ENCODE measurements at places on chromosomes 12 and 14. TPM values are rescaled to one million over a fixed set of nuclear protein-coding genes. Genes with fewer than 3 reads are reported as not detected.
A peak's percentile ranks its signal among the peaks of the same experiment; 100 is the strongest.

- H3K27ac ChIP-seq, result no peak overlapping the region
- no peak for DNase-seq
- H3K36me3 ChIP-seq, result no peaks in the 10 kb centered on the region
These were observed 26.4 kb upstream of the SOS2 start for GRCh38 chr14:50257732-50258131.

GRCh38 chr14:105897725-105898113 is 371.3 kb downstream of the TMEM121 start:
- H3K4me1 ChIP-seq, result no peaks in the 10 kb centered on the region
- H3K27me3 ChIP-seq, result no peaks in the 10 kb centered on the region
- H3K36me3 ChIP-seq, result no peaks in the 10 kb centered on the region
- H3K4me3 ChIP-seq, result peak overlapping the region; percentile 43

GRCh38 chr12:96419576-96420276 is 19.5 kb upstream of the CDK17 start:
- H3K4me3 ChIP-seq, result no peak overlapping the region
- no peaks in the 10 kb centered on the region for H3K27me3 ChIP-seq
- no peaks in the 10 kb centered on the region for H3K36me3 ChIP-seq
- H3K27ac ChIP-seq, result no peak overlapping the region
- peaks cover 15% of the 10 kb centered on the region for H3K4me1 ChIP-seq

DNA sequence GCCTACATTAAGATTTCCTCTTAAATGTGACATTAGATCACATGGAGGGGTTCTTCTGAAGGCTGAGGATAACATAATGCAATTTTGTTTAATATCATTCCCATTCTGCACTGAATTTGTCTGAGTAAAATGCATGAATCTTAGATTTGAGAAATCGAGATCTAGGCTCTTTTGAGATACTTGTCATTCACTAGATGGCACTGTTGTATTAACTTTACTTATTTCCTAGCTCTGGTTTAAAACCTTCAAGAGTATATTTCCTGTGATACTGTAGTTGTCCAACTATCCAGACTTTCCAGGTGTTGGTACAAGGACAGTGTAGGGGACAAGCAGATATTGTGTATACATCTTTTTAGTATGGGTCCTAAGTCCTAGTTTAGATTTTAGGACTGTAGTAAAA is 91.7 kb upstream of the SEL1L start:
- no peaks in the 10 kb centered on the region for H3K36me3 ChIP-seq
- no peaks in the 10 kb centered on the region for H3K27me3 ChIP-seq
- H3K4me1 ChIP-seq, result no peaks in the 10 kb centered on the region
- DNase-seq, result no peak
- no peak overlapping the region for H3K27ac ChIP-seq

- DNase-seq, result no peak
- no peaks in the 10 kb centered on the region for H3K36me3 ChIP-seq
- peaks cover 21% of the 10 kb centered on the region for H3K27me3 ChIP-seq
These were observed 3.5 kb downstream of the WNT10B start for GRCh38 chr12:48967991-48968390.

- no peak overlapping the region for H3K4me3 ChIP-seq
- no peaks in the 10 kb centered on the region for H3K36me3 ChIP-seq
- DNase-seq, result no peak
- H3K27ac ChIP-seq, result no peak overlapping the region
These were observed 28.1 kb upstream of the CD163L1 start for GRCh38 chr12:7472060-7472459.

DNA sequence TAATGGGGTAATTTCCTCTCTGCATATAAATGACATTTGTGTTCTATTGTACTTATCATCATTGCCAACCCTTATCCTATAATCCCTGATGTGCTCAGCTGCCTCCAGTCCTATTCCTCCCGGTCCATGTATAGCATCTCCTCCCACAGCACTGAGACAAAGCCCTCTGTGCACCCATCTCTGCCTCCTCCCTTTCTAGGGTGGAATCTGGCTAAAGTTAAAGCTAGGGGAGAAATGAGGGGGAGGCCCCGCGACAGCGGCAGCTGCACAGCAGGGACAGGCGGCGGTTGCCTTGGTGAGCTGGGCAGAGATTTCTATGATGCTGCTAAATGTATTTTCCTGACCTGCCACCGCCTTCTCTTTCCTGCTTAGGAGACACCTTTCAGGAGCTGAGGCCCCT is 12.8 kb upstream of the ZDHHC22 start:
- H3K27me3 ChIP-seq, result peaks cover 40% of the 10 kb centered on the region
- H3K4me1 ChIP-seq, result no peaks in the 10 kb centered on the region
- no peak for DNase-seq
- H3K36me3 ChIP-seq, result no peaks in the 10 kb centered on the region
- H3K4me3 ChIP-seq, result no peak overlapping the region

Gene NKX2-1
- total RNA-seq, result not detected

DNA sequence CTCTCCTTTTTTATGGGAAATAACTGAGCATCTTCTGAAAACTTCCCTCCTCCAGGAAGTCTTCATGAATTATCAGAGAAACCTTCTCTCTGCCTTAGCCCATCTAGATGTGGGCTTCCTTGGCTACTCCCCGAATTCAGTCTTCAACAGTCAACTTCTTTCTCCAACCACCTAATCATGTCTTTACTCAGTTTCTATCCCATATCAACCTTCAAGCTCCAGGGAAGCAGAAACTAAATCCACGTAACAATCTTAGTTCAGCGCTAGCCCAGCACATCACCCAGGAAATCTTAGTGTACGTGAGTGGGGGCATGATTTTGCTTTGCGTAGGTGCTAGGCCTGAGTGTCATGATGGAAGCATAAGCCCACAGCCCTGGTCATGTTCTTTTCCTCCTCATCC is 12.7 kb upstream of the KRT77 start:
- DNase-seq, result no peak
- H3K36me3 ChIP-seq, result no peaks in the 10 kb centered on the region
- peaks cover 12% of the 10 kb centered on the region for H3K27me3 ChIP-seq
- H3K27ac ChIP-seq, result no peak overlapping the region

Gene POTEM
- 0.17 TPM for total RNA-seq

GRCh38 chr14:29851397-29851796 is 76.2 kb downstream of the PRKD1 start:
- H3K36me3 ChIP-seq, result no peaks in the 10 kb centered on the region
- DNase-seq, result no peak
- peaks cover 5% of the 10 kb centered on the region for H3K4me1 ChIP-seq

GRCh38 chr14:23154964-23155587 is 28.4 kb downstream of the SLC7A8 start:
- no peak overlapping the region for H3K27ac ChIP-seq
- H3K27me3 ChIP-seq, result no peaks in the 10 kb centered on the region
- no peak overlapping the region for H3K4me3 ChIP-seq
- no peak for DNase-seq

Gene ACSS3
- not detected for total RNA-seq

GRCh38 chr12:130495156-130495555 is 157.5 kb downstream of the PIWIL1 start:
- no peak overlapping the region for H3K27ac ChIP-seq
- H3K4me1 ChIP-seq, result no peaks in the 10 kb centered on the region
- H3K27me3 ChIP-seq, result no peaks in the 10 kb centered on the region
- no peak for DNase-seq

Gene C12orf56
- not detected for total RNA-seq

DNA sequence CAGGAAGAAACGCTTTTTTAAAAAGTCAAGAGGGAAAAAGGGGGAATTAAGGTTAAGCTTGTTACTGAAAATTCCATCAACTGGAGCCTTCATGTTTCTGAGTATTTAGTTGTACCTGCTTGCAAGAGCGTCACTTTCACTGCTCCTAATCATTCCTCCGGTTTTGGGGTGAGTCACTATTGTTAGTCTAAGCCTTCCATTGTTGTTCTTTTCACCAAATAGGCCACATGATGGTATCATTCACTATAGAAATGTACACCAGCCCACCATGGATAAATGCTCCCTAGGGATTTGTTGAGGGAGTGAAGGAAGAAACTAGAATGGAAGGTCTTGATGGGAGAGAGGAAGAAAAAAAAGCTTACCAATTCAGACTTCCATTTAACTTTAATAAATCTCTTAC is 3.0 kb downstream of the IL22 start:
- H3K27ac ChIP-seq, result no peak overlapping the region
- H3K36me3 ChIP-seq, result no peaks in the 10 kb centered on the region
- no peak for DNase-seq

GRCh38 chr12:115785548-115785947 is 491.9 kb downstream of the MED13L start:
- no peak overlapping the region for H3K4me3 ChIP-seq
- no peaks in the 10 kb centered on the region for H3K4me1 ChIP-seq
- peaks cover 4% of the 10 kb centered on the region for H3K27me3 ChIP-seq
- DNase-seq, result no peak

DNA sequence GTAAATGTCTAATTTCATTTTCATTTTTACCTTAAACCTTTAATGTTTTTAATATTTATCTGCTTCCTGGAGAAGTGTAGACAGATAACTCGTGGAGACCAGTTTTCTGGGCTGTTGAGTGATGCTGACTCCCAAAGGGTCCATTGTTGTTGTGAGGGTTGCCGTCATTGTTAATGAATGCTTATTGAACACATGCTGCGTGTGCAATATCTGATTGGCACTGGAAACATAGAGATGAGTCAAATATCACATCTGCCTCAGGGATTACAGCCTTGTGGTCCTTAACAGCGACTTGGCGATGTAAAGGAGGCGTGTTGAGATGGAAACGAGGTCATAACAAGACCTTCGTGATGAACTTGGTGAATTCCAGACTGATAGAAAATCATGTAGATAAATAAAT is 85.9 kb downstream of the FBXW8 start:
- H3K4me1 ChIP-seq, result peaks cover 6% of the 10 kb centered on the region
- no peak for DNase-seq
- H3K36me3 ChIP-seq, result peaks cover 21% of the 10 kb centered on the region

- H3K4me3 ChIP-seq, result peak overlapping the region; percentile 80
- H3K4me1 ChIP-seq, result peaks cover 39% of the 10 kb centered on the region
These were observed 48.4 kb downstream of the PPP2R5C start for GRCh38 chr14:101809671-101810514.

DNA sequence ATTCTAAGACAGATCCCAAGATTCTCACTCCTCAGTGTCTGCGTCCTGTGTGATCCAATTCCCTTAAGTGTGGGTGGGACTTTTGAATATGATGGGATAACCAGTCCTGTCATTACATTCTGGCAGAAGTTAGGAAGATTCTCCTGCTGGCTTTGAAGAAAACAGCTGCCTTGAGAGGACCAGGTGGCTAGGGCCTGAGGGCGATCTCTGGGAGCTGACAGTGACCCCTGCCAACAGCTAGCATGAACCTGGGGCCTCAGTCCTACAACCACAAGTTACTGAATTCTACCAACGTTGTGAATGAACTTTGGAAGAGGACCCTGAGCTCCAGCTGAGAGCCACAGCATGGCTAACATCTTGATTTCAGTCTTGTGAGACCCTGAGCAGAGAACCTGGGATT is 44.3 kb upstream of the HMGA2 start:
- no peaks in the 10 kb centered on the region for H3K4me1 ChIP-seq
- H3K27ac ChIP-seq, result no peak overlapping the region
- H3K36me3 ChIP-seq, result no peaks in the 10 kb centered on the region
- H3K27me3 ChIP-seq, result no peaks in the 10 kb centered on the region
- DNase-seq, result no peak
- no peak overlapping the region for H3K4me3 ChIP-seq

GRCh38 chr14:72590577-72590976 is 303.3 kb downstream of the DPF3 start:
- H3K27ac ChIP-seq, result peak overlapping the region; percentile 40
- peaks cover 45% of the 10 kb centered on the region for H3K4me1 ChIP-seq
- H3K4me3 ChIP-seq, result no peak overlapping the region
- H3K36me3 ChIP-seq, result no peaks in the 10 kb centered on the region
- peak; percentile 50 for DNase-seq

DNA sequence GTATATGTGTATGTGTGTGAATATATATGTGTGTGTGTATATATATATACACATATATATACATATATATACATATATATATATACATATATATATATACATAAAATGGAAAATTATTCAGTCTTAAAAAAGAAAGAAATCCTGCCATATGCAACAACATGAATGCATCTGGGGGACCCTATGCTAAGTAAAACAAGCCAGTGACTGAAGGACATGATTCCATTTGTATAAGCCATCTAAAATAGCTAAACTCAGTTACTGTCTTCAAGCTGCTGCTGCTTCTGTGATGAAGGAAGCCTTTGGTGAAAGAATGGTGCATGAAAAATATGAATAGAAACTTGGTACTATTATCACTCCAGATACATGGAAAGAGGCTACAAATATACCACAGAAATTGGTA is 118.6 kb downstream of the ATXN7L3B start:
- H3K27me3 ChIP-seq, result no peaks in the 10 kb centered on the region
- no peak for DNase-seq
- H3K27ac ChIP-seq, result no peak overlapping the region
- no peaks in the 10 kb centered on the region for H3K36me3 ChIP-seq
- no peak overlapping the region for H3K4me3 ChIP-seq

Gene MORN3
- 2.0 TPM for total RNA-seq

- DNase-seq, result no peak
- H3K36me3 ChIP-seq, result no peaks in the 10 kb centered on the region
- no peak overlapping the region for H3K4me3 ChIP-seq
- no peaks in the 10 kb centered on the region for H3K27me3 ChIP-seq
- H3K27ac ChIP-seq, result no peak overlapping the region
- no peaks in the 10 kb centered on the region for H3K4me1 ChIP-seq
These were observed 121.5 kb downstream of the PRKD1 start for GRCh38 chr14:29806124-29806517.

- peaks cover 51% of the 10 kb centered on the region for H3K4me1 ChIP-seq
- H3K36me3 ChIP-seq, result no peaks in the 10 kb centered on the region
- DNase-seq, result peak; percentile 64
- H3K27ac ChIP-seq, result peak overlapping the region; percentile 88
- no peaks in the 10 kb centered on the region for H3K27me3 ChIP-seq
These were observed 197.0 kb upstream of the AMIGO2 start for GRCh38 chr12:47276621-47277309.

GRCh38 chr14:51458563-51458955 is 193.2 kb upstream of the FRMD6 start:
- H3K4me3 ChIP-seq, result no peak overlapping the region
- DNase-seq, result no peak
- no peaks in the 10 kb centered on the region for H3K27me3 ChIP-seq
- no peak overlapping the region for H3K27ac ChIP-seq

DNA sequence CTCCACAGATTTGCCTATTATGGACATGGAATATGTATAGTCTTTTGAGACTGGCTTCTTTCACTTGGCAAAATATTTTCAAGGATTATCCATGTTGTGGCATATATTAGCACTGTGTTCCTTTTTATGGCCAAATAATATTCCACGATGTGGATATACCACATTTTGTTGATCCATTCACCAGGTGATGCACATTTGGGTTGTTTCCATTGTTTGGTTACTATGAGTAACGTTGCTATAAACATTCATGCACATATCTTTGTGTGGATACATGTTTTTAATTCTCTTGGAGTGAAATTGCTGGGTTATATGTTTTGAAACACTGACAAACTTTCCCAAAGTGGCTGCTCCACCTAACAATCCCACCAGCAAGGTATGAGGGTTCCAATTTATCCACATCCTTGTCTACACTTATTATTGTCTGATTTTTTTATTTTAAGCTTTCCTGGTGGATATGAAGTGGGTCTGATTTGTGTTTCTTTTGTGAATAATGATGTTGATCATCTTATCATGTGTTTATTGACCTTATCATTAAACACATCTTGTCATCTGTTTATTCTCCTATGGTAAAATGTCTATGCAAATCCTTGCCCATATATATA is 116.2 kb upstream of the FRMD6 start:
- DNase-seq, result no peak
- no peaks in the 10 kb centered on the region for H3K27me3 ChIP-seq
- no peak overlapping the region for H3K27ac ChIP-seq
- no peaks in the 10 kb centered on the region for H3K36me3 ChIP-seq
- no peak overlapping the region for H3K4me3 ChIP-seq
- H3K4me1 ChIP-seq, result no peaks in the 10 kb centered on the region

Measured in B cell (primary cell).